ENCODE measurements at places on chromosomes 12 and 14.

DNA sequence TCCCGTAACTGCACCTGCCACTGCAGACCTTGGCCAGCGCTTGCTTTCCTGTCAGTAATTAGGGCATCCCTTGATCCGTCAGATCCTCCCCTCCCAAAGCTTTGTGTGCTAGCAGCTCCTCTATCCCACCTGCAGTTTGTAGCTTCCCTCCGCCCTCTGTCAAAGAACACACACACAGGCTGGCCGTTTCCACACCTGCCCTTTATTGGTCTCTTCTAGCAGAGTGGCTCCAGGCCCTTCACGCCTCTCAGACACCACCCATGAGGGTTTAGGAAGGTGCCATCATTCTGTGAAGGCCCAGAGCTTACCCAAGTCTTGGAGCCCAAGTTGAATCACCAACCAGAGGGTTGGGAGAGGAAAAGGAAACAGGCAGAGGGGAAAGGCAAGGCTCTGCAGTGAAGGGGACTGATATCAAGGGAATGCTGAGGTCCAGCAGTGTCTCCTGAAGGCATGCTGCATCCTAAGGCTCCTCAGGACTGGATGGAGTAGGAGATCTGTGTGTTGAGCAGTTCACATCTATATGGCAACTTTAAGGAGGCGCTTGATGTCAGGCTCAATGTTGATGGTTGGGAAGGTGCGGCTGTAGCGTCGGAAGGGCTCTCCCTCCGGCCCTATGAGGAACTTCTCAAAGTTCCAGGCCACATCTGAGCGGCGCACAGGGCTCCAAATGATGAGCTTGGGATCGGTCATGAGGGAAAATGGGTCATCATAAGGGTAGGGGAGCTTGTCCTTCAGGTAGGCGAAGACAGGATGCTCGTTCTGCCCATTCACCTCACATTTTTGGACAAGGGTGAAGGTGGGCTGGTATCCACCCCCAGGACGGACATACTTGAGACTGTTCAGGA is 3.4 kb downstream of the GPX2 start:
- ATAC-seq = no peak

DNA sequence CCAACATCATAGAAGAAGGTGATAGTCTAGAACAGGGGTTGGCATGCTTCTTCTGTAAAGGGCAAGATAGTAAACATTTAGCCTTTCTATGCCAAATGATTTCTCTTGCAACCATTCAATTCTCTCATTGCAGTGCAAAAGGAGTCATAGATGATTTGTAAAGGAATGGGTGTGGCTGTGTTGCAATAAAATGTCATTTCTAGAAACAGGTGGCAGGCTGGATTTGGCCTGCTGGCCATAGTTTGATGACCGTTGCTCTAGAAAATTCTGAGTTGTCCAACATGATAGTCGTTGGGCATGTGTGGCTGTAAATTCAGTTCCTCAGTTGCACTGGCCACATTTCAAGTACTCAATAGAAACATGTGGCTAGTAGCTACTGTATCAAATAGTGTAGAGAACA is 21.7 kb downstream of the SMCO2 start:
- ATAC-seq = no peak

DNA sequence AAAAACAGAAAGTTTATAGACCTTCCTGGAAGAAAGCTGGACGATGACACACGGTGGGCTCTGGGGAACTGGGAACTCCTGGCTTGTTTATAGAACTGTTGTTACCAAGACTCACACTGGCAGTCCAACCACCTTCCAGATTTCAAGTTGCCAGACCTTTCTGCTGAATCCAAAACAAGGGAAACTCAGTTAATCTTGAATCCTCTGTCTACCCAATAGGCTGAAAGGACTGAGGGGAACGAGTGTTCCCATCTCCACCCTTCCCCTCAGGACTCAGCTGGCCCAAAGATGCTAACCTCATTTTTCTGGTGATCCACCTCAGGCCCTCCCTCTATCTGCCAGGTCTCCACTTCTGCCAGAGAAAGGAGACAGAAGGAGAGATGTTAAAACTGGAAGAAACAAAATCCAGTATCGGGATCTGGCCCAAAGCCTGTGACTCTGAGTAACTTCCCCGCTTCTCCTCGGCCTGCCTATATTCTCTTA is 231.4 kb downstream of the ANO2 start:
- ATAC-seq = no peak

- ATAC-seq = peak; percentile 99
Observed at GRCh38 chr12:113271853-113272561, 50.7 kb downstream of the TPCN1 start.

- peak; percentile 39 for ATAC-seq
Observed at GRCh38 chr12:93784339-93785086, 107.3 kb downstream of the CRADD start.

GRCh38 chr12:80846952-80847351 is 90.8 kb downstream of the LIN7A start:
- ATAC-seq = no peak

- no peak for ATAC-seq
Observed at GRCh38 chr12:102811110-102811737, 105.8 kb downstream of the PAH start.

GRCh38 chr14:69428289-69428998 is 30.0 kb downstream of the SLC39A9 start:
- no peak for ATAC-seq

DNA sequence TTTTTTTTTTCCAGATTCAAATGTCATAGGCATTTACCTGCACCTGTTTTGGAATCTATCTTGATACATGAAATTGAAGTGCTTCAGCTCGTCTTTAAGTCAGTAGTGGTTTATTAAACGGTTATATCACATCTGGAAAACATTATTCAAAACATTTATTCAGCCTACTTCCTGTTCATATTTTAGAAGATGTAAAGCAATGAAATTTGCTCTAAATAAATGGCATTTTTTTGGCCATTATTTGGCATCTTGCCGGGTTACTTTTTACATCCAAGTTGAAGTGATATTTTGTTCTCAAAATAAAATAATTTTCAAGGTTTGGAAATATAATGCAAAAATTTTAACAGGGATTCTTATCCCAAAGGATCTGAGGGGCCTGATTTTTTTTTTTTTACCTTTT is 103.1 kb downstream of the EML1 start:
- no peak for ATAC-seq

DNA sequence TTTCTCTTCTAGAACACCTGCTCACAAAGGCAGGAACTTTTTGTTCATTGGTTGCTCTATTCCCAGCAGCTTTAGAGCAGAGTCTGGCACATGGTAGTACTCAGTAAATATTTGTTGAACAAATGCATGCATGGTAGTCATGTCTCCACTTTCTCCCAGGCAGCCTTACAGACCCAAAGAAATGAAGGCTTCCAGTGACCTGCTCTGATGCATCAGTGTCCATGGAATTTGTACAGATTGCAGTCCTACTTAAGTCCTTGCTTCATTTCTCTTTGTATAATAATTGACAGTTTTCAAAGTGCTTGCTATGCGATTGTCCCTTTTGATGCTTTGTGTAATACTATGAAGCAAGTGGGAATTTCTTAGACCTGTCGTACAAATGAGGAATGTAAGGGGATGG is 119.6 kb downstream of the DERA start:
- no peak for ATAC-seq

Data from activated T-helper 17 cell treated with anti-CD3 and anti-CD28 coated beads, Interleukin-2, amount 50 U/mL, for 72 hours (primary cell).